Uterus (tissue), 4 donors: ENCODE measurements at places on chromosomes 11 and 22. TPM values are rescaled to one million over a fixed set of nuclear protein-coding genes. Genes with fewer than 3 reads are reported as not detected.

The ZNF74 gene
- 32.0 TPM for total RNA-seq

The OR6A2 gene
- 0.40 TPM for total RNA-seq

The POLD4 gene
- 49.4 TPM for total RNA-seq

The CCDC81 gene
- total RNA-seq: 0.59 TPM

DNA sequence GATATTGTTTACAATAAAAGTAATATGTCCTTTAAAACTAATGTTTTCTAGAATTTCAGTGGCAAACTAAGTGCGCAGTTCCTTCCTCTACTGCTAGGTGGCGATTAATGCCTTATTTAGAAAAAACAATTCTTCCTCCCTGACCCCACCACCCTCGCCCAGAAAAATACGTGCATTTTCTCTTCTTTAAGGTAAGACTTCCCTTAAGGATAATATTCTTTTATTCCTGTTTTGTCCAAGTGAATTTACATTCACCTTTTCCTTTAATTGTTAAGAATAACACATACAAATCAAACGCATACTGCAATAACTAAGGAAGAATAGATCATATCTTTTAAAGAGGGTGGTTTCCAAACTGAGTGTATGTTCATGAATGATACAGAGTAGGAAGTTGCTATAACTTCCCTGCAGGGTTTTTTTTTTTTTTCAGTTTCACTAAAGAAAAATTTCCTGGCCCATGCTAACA is 17.0 kb upstream of the PSMA1 start:
- H3K4me3 ChIP-seq: no peak overlapping the region
- H3K36me3 ChIP-seq: no peaks in the 10 kb centered on the region
- no peaks in the 10 kb centered on the region for H3K4me1 ChIP-seq
- DNase-seq: no peak

DNA sequence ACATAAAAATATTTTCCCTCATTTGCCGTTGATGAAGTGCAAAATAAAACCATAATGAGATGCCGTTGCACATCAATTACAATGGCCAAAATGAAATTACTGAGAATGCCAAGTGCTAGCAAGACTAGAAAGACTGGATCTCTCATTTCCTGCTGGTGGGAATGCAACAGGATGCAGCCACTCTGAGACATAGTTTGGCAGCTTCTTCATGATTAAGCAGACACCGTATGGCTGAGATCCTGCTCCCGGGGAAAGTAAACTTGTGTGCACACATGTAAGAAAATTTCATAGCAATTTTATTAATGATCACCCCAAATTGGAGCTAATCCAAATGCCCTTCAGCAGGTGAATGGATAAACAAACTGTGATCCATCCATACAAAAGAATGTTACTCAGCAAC is 1013.2 kb downstream of the TBC1D22A start:
- no peaks in the 10 kb centered on the region for H3K36me3 ChIP-seq
- H3K27me3 ChIP-seq: no peaks in the 10 kb centered on the region
- H3K4me1 ChIP-seq: no peaks in the 10 kb centered on the region
- DNase-seq: no peak

GRCh38 chr11:118735203-118735602 is 55.8 kb upstream of the TREH start:
- no peak overlapping the region for H3K27ac ChIP-seq
- no peak for DNase-seq
- H3K27me3 ChIP-seq: no peaks in the 10 kb centered on the region
- no peaks in the 10 kb centered on the region for H3K36me3 ChIP-seq
- H3K4me3 ChIP-seq: no peak overlapping the region

DNA sequence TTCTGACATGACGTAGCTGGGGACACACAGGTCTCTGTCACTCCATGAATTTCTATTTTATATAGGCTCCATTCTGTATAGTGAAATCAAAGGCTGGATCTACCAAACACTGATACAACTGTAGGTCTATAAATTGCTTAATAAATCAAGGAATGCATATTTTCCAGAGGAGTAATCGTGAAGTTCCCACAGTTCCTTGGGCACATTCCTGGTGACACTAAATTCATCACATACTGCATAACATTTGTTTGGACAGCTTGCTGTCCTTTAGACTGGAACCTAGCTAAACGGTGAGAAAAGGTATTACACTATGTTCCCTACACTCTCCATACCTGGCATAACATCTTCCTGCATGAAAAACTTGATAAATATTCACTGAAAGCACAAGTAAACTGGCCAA is 41.6 kb upstream of the UCP3 start:
- H3K27ac ChIP-seq: no peak overlapping the region
- DNase-seq: no peak
- H3K36me3 ChIP-seq: no peaks in the 10 kb centered on the region
- H3K27me3 ChIP-seq: no peaks in the 10 kb centered on the region

- H3K4me1 ChIP-seq: no peaks in the 10 kb centered on the region
- no peaks in the 10 kb centered on the region for H3K27me3 ChIP-seq
- no peaks in the 10 kb centered on the region for H3K36me3 ChIP-seq
- peak within 1 kb of the TSS; percentile 64 for H3K4me3 ChIP-seq
- peak; percentile 95 for DNase-seq
Measured at GRCh38 chr11:57761301-57762234, at the start of gene CTNND1. TSS of gene CTNND1 (plus strand) at chr11:57761802. CDS start at chr11:57791479, 29,677 bp downstream.

DNA sequence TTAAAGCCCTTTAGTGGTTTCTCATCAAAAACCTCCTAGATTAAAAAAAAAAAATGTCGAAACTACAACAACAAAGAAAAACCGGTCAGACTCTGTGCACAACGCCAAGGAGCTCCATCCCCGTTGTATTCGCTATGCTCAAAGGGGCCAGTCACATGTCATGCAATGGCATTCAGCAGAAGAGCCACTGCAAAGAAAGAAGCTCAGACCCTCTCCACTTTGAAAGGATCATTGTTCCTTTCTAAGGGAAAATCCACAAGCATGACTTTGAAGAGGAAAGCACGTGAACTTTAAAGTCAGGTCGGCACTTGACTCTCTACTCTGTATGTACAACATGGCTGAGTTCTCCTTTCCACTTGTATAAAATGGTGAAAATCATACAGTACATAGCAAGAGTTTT is 655.6 kb downstream of the ETS1 start:
- no peak for DNase-seq
- H3K27me3 ChIP-seq: no peaks in the 10 kb centered on the region
- no peaks in the 10 kb centered on the region for H3K36me3 ChIP-seq
- H3K4me1 ChIP-seq: no peaks in the 10 kb centered on the region
